ENCODE measurements at places on chromosomes 16 and 17. TPM values are rescaled to one million over a fixed set of nuclear protein-coding genes. Genes with fewer than 3 reads are reported as not detected.

KRTAP4-6 gene
- not detected for total RNA-seq

NPTX1 gene
- total RNA-seq: 95.0 TPM

NPIPB6 gene
- 0.94 TPM for total RNA-seq

CYB561 gene
- 38.1 TPM for total RNA-seq

TBC1D28 gene
- total RNA-seq: not detected

CMTR2 gene
- 17.8 TPM for total RNA-seq

MT1F gene
- total RNA-seq: 6.1 TPM

CMTM2 gene
- total RNA-seq: not detected

CA7 gene
- total RNA-seq: 131 TPM

MYH1 gene
- 0.10 TPM for total RNA-seq

CDK3 gene
- total RNA-seq: 16.8 TPM

KRTAP2-1 gene
- not detected for total RNA-seq

UBE2O gene
- total RNA-seq: 25.0 TPM

GP1BA gene
- total RNA-seq: not detected

SOST gene
- total RNA-seq: not detected

AGRP gene
- total RNA-seq: not detected

SALL1 gene
- 1.5 TPM for total RNA-seq

WNT9B gene
- total RNA-seq: not detected

OR4D2 gene
- not detected for total RNA-seq

PRSS36 gene
- 9.5 TPM for total RNA-seq

CD79B gene
- total RNA-seq: 2.4 TPM

VTN gene
- 0.23 TPM for total RNA-seq

DNAH9 gene
- total RNA-seq: 1.5 TPM

CACNA1G gene
- total RNA-seq: 0.12 TPM

C16orf96 gene
- total RNA-seq: not detected

NTN3 gene
- total RNA-seq: not detected

CCL4L2 gene
- 2.9 TPM for total RNA-seq

CTRL gene
- total RNA-seq: 0.80 TPM

GAST gene
- not detected for total RNA-seq

ABCA8 gene
- 42.1 TPM for total RNA-seq

CSH2 gene
- not detected for total RNA-seq

KRT25 gene
- not detected for total RNA-seq

FN3K gene
- 39.4 TPM for total RNA-seq

CDRT4 gene
- total RNA-seq: 4.8 TPM

STX1B gene
- total RNA-seq: 0.84 TPM

GPR142 gene
- total RNA-seq: not detected

C1QTNF1 gene
- 16.9 TPM for total RNA-seq

AATK gene
- total RNA-seq: 15.6 TPM

KRT40 gene
- not detected for total RNA-seq

DNAJA2 gene
- 74.7 TPM for total RNA-seq

GSG1L gene
- 1.2 TPM for total RNA-seq

KRTAP16-1 gene
- total RNA-seq: not detected

FBXW10B gene
- total RNA-seq: 0.75 TPM

PTGES3L gene
- total RNA-seq: 4.4 TPM

CCL14 gene
- total RNA-seq: 7.2 TPM

GFAP gene
- 0.47 TPM for total RNA-seq

ZNF287 gene
- 8.0 TPM for total RNA-seq

GALNS gene
- total RNA-seq: 37.4 TPM

CYLD gene
- 24.7 TPM for total RNA-seq

SRR gene
- total RNA-seq: 9.8 TPM

HSPB9 gene
- total RNA-seq: not detected

ABCA10 gene
- total RNA-seq: 3.1 TPM

MT1E gene
- 237 TPM for total RNA-seq

TBC1D3I gene
- 0.54 TPM for total RNA-seq

TMEM106A gene
- total RNA-seq: 12.0 TPM

EPOP gene
- total RNA-seq: not detected

ELMO3 gene
- total RNA-seq: 68.0 TPM

ABCA3 gene
- total RNA-seq: 3.0 TPM

WNT3 gene
- total RNA-seq: 0.41 TPM

All from mucosa of descending colon (tissue), 3 donors.